Activated CD8-positive, alpha-beta T cell treated with anti-CD3 and anti-CD28 coated beads for 36 hours (primary cell): ENCODE measurements at places on chromosomes 6 and 20.

DNA sequence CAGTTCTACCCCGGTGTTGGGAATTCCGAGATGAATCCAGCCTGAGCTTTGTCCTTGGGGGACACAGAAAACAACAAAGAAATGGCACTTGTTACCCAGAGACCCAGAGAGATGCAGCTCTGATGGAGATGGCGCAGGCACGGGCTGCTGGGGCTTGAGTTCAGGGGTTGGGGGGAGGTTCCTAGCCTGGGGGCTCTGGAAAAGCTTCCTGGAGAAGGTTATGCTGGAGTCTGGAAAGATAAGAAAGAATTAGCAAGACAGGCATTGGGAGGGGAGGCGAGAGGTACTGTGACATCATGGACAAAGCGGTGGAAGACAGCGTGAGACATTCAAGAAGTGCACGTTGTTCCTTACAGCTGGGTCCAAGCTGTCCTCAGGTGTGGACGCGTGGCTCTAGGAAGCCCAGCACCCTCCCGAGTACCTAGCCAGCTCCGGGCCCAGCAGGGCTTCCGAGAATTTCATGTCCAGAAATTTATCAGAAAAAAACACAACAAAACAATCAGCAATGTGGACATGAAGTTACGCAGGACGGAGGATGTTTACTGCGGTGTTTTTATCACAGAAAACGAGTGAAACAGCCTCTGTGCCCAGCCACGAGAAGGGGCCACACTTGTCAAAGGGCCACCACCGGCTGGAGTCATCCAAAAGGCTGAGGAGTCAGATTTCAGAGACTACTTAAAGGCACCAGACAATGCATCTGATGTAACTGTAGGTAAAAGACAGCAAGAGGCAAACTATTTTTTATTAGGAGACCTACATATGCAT, 39.5 kb downstream of the C20orf203 start:
- DNase-seq = no peak

DNA sequence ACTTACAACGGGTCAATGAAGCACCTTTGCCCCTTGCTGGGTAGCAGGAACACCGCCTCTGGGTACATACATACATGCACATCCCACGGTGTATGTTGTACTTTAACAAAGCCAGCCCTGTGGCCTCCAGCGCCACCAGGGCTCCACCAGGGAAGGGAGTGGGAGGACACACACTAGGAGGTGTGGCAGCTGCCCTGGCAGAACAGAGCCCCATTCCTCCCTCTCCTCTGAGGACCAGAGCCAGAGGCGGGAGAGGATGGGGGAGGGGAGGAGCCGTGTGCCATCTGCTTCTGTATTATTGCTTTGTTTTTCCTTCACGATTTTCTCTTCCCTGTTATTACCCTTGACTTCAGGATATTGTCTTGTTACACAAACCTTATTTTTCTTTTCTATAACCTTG, 105.8 kb upstream of the TRAF3IP2 start:
- no peak for DNase-seq

GRCh38 chr20:63752411-63753101, 13.0 kb downstream of the SLC2A4RG start:
- no peak for DNase-seq

- peak; percentile 88 for DNase-seq
Measured at GRCh38 chr20:31603822-31604566, 1.1 kb upstream of the ID1 start.

- DNase-seq = no peak
Measured at GRCh38 chr6:148830614-148831013, 83.8 kb downstream of the UST start.

DNA sequence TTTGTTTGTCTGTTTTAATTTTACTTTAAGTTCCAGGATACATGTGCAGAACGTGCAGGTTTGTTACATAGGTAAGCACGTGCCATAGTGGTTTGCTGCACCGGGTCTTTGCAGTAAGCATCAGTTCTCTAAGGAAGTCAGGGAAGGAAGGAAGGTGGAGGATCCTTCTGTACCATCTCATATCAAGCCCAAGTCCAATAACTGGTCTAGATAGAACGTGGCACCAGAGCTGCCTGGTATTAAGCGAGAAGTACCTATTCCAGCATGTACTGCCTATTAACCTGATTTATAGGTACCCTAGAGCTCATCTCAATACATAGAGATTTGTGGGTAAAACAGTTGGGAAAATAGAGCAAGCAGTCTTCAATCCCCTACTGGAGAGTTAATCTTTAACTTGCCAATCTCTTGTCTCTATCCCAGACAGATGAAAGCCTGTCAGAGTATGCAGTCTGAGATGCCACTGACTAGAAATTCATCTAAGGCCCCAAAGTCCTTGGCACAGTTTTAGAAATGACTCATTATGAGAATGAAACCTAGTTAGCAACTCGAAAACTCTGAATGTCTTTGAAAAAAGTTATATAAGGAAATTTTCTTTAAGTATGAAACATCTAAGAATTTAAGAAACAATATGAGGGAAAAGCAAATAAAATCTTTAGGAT, 144.9 kb downstream of the TFAP2A start:
- DNase-seq = no peak
